ENCODE measurements at places on chromosomes 16 and 17. TPM values are rescaled to one million over a fixed set of nuclear protein-coding genes. Genes with fewer than 3 reads are reported as not detected.

GRCh38 chr16:88494335-88495154 lies 41.5 kb downstream of the ZFPM1 start:
- DNase-seq: no peak

- no peak for DNase-seq
Observed at GRCh38 chr17:29299031-29299430, 5.1 kb upstream of the NUFIP2 start.

DNA sequence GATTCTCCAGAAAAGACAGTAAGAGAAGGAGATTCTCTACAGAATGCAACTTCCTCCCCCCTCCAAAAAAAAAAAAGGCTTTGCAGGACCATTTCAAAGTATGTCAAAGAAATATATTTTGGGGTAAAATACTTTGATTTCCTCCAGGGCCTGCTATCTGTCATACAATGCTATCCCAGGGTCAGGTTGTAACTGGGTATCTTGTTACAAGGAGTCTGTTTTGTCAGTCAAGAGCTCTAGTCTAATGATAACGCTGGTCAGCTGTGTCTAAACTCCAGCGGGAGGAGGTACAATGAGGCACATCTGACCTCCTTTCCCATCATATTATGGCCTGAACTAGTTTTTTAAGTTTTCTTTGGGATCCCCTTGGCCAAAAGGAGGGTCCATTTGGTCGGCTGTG lies 408.4 kb upstream of the CDH5 start:
- no peak for DNase-seq

The LRRC37B gene
- 25.7 TPM for total RNA-seq

DNA sequence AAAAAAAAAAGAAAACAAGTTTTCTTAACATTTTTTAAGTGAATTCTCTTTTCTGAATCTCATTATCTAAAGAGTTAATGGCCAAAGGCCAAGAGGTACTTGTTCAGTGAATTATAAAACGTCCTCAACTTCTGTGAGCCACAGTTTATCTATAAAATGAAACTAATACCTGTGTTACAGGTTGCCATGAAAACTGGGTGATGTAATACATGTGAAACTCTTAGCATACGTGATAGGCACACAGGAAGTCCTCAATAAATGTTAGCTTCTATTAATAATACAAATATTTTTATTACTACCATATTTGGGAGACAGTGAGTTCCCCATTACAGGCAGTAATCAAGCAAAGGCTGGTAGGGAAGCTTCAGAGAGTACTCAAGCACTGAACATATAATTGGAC lies 13.5 kb upstream of the INPP5K start:
- DNase-seq: no peak

GRCh38 chr16:84922351-84923120 lies 88.8 kb downstream of the ZDHHC7 start:
- DNase-seq: peak; percentile 82

GRCh38 chr17:70089513-70090148 lies 14.6 kb downstream of the KCNJ16 start:
- no peak for DNase-seq

GRCh38 chr16:1610071-1610898 lies 1.6 kb downstream of the IFT140 start:
- DNase-seq: peak; percentile 91

Data from sciatic nerve (tissue), 2 donors.